GDM1 (cell line): ENCODE measurements at places on chromosomes 1 and 21.

DNA sequence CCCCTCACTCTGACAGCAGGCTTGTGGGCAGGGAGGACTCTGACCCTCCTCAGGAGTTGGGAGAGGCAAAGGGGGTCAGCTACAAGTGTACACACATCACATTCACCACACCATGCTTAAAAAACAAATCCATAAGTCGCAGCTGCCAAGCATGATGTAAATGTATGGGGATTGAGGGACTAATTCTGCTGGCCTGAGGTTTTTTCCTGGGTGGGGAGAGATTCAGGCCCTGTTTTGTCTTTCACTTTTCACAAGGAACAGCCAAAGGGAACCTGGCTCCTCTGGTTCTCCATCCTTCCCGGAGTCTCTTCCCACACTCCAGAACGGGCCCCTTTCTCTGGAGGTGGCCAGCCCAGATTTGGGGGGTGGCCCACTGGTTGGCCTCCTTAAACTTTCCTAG is 1.3 kb upstream of the MTARC2 start:
- no peak for DNase-seq

DNA sequence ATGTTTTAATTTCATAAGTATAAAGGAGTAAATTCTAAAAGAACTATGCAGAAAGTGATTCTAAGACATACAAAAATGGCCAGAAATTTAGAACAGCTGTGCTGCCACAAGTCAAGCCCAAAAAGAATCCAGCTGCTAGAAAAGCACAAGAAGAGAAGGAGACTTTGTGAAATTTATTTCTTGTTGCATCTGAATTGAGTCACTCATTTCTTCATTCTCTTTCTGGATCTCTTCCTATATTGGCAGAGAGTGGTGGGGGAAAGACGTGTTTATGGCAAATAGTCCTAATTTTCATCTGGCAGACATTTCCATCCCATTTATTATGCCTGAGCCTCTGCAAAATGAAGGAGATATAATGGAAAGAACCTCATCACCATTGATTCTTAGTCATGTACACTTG is 139.6 kb upstream of the CTTNBP2NL start:
- no peak for DNase-seq

DNA sequence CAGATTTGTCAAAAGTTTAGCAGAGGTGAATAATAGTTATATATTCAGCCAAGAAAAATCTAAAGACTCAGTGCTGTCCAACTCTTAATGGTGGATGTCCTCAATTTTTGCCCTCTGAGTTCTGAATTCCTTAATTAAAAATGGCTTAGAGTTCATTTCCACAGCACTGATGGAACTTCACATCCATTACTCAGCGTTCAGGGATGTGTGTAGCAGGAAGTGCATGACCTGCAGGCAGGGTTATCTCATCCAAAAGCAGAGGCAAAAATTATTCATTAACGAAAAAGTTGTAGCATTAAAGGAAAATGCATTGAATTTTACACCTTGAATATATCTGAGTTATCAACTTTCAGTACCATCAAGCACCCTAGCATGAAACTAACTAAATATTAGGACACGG is 96.7 kb downstream of the ZP4 start:
- no peak for DNase-seq

- DNase-seq: no peak
Measured at GRCh38 chr1:101236516-101237228, at the start of gene S1PR1. Gene S1PR1, plus strand, starts transcription at chr1:101237019. Its CDS starts 1,966 bp downstream, at chr1:101238985.

GRCh38 chr1:50308878-50309277 is 114.4 kb downstream of the DMRTA2 start:
- DNase-seq: no peak

- no peak for DNase-seq
Measured at GRCh38 chr1:26828411-26828991, 2.0 kb downstream of the ZDHHC18 start.

GRCh38 chr1:89464008-89464407 is 60.6 kb upstream of the LRRC8B start:
- no peak for DNase-seq

DNA sequence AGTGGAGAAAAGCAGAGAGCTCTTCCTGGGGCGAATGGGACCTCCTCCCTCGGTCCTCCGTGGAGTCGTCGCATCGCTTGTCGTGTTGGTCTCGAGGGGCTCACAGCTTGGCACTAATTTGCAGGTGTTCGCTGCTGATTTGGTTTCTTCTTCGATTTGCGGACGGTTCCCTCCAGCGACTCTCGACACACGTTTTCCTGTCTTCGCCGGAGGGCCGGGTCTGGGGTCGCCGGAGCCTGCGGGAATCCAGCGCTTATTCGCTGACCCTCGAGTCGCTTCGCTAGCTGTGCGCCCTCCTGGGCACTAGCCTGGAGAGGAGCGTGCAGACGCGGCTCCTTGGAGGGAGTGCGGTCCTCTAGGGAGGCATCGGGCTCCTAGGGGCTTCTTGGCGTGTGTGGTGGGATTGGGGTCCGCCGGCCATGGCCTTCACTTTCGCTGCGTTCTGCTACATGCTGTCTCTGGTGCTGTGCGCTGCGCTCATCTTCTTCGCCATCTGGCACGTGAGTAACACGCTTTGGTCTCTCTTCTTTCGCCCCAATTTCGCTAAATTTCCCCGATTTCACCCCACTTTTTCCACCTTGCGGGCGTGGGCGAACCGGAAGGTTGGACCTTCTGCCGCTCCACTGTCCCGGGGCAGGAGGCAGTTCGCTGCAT is 766 bp downstream of the CNIH3 start:
- no peak for DNase-seq

- no peak for DNase-seq
Measured at GRCh38 chr1:218760601-218761570, 412.8 kb upstream of the LYPLAL1 start.

DNA sequence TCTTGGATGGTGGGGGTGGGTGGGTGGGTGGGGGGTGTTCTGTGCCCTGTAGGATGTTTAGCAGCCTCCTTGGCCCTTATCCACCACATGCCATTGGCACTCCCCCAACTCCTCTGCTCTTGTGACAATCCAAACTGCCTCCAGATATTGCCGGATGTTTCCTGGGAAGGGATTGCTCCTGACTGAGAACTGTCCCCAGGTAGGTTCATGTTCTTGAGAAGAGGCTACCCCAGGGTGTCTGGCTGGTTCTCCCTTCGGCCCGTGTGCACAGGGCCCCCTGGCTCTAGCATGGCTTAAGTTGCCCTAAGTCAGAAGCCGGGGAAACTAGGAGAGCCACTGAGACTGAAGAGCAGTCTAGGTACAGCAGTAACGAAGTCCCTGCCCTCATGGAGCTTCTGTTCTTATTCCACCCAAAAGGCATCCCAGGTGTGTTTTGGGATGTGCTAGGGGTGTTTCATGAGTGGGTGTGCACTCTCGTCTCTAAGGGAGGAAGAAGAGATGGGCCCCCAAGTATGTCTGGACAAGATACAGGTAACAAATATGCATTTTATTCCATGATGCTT is 19.8 kb upstream of the THRAP3 start:
- DNase-seq: no peak

DNA sequence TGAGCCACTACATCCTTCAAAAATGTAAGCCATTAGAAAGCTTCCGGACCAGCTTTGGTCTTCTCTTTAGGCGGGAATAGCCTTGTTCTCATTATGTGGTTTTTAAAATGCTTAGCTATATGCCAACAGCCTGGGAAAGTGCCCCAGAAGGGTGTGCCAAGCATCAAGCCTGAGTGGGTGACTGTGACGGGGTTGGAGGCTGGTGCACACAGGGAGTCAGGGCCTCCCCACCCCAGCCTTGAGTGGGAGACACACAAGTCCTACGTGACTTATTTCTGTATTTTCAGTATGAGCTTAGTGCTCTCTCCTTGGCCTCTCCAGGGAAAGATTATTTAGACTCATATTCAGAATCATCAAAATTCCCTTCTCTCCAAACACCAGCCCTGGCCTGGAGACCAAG is 9.8 kb downstream of the UBASH3A start:
- DNase-seq: no peak

- no peak for DNase-seq
Measured at GRCh38 chr1:5711079-5711478, 281.1 kb downstream of the NPHP4 start.

DNA sequence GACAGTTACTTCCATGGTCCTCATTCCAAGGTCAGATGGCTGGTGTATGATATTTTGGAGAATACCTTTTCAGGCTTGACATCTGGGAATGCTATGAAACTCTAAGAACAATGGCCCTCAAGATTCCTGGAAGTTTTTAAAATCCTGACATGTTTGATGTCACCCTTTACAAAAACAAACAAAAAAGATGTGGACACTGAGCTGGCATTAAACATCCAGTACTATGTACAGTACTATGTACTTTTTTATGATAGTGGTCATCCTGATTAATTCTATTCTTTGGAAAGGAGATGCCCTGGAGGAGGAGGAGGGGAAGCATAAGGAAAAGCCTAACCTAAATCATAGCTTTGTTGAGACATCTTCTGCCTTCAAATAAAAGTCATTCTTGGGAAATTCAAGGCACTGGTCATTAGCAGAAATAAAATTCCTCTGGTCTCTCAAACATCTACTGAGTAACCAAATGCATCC is 235.4 kb downstream of the HMCN1 start:
- no peak for DNase-seq

DNA sequence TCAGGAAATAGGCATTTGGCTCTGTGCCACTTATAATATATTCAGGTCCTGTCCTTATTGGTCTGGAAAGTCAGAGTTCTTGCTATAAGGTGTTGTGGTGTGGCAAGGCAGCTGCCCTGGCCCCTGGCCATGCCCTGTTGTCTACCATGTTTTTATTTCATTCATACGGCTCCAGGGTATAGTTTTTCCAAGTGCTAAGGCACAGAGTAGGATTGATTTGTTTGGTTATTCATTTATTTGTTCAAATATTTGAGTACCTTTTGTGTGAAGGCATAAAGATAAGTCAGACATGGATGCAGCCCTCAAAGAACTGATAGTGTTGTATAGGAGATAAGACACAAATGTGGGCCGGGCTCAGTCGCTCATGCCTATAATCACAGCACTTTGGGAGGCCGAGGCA is 10.1 kb downstream of the ZBTB8B start:
- DNase-seq: no peak
